ENCODE measurements at places on chromosomes 1 and 21.

DNA sequence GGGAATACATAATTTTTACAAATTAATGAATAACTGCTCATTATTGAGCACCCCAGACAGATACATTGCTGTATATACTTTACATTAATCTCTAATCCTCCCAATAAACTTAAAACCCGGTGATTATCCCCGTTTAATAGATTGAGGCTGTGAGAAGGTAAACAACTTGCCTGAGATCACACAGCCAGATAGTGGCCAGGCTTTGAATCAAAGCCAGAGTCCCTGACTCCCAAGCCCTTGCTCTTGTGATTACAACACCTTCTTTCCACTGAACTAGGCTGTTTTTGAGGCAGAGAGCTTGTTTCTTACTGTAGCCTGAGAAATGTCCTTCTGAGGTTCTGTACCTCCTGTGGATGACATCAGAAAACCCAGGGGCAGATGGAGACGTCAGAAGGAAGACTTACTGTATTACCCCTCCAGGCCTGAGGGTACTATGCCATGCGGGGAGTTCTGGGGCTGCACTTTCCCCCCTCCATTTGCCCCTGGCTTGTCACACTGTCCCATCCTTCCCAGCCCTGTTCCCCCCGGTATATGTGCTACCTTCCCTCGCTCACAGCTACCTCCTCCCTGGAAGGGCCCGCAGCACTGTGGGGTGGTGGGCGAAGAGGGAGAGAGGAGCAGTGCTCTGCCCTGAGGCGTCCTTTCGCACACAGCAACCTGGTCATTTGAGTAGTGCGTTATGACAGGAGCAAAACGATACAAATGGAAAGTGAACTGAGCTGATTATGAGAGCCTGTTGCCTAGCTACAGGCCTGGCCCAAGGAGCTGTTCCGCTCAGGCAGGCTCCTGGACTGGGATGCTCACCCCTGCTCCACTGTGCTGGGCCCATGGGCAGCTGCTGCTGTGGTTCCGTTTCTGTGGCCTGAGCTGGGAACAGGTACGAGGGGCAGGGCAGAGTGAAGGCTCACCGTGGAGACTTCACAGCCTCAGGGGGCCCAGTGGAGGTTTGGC, 4.6 kb downstream of the KCNC4 start:
- no peak for DNase-seq

DNA sequence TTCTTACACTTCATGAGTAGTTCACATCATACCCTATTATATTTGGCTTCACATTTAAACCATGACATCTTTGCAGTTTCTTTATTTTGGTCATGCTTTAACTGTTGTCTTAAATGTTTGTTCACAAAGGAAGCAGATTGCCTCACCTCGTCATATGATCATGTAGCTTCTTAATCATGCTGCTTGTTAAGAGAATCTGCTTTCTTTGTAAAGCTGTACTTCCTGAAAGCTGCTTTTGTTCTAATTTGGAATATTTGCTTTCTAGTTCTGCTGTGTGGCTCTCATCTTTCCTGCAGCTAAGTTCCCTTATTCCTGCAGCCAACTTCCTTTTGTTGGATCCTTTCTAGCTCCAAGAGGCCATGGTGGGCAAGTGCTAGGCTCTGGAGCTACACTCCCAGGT, 62.9 kb upstream of the SIM2 start:
- DNase-seq = no peak

- DNase-seq = no peak
Measured at GRCh38 chr1:1344655-1345361, 4.4 kb downstream of the DVL1 start.

- no peak for DNase-seq
Measured at GRCh38 chr1:167221126-167221737, 546 bp downstream of the POU2F1 start.

DNA sequence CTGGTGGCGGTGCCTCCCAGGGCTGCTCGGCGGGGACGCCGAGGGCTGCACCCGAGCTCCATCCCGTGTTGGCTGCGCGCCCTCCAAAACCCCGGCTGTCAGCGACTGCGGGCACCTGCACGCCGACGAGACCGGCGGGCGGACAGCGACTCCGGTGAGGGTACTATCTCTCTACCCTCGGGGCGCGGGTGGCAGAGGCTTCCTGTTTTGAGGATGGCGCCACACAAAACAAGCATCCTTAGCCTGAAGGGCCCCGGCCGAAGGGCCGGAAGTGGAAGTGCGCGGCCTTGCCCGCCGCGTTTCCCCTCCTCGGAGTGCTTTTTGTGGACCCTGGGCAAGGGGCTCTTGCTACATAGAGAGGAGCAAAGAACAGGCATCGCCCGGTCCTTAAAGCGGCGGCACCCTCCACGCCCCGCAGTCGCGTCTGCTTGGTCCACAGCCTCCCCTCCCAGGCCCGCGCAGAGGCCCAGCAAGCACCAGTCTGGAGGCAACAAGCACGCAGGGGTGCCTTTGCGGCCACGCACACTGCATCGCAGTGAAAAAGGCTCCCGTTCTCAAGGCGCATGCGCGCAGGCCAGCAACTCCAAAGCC, 561 bp upstream of the COQ8A start:
- no peak for DNase-seq

DNA sequence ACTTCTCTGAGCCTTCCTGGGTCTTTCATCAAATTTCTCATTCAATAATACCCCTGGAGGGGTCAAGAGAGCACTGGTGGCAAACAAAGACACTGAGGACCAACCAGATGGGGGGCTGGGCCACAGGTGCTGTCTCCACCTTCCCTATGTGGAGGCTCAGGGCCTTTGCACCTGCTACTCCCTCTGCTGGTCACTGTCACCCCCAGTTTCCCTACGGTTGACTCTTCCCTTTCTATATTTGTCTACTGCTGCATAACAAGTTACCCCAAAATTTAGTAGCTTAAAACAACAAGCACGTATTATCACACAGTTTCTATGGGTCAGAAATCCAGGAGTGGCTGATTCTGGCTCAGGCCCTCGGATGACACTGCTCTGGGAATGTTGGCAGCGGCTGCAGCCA, 138.8 kb upstream of the RUNX3 start:
- no peak for DNase-seq

DNA sequence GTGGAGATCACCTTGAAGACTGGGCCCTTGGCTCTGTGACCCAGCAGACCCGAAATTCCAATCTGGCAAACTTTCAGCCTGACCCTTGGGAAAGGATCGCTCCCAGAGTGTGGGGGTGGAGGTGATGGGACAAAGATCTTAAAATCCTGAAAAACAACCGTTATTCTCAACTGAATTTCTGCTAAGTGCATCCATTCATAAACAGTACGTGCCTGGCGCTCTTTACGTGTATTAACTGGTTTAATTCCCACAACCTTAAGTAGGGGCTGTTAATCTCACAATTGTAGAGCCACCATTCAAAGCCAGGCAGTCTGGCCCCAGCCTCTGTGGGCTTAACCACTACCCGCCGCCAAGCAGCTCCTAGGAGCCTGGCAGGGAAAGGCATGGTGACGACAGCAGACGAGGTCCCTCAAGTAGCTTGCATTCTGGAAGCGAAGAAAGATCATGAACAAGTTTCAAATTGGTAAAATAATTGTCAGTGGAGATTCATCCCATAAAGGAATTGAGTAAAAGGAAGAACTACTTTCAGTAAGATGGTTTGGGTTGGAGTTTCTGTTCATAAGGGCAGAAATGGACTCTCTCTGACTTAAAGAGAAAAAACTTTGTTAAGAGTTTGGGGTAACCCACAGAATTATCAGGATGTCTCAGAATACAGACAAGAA, 11.4 kb upstream of the RGS16 start:
- no peak for DNase-seq

DNA sequence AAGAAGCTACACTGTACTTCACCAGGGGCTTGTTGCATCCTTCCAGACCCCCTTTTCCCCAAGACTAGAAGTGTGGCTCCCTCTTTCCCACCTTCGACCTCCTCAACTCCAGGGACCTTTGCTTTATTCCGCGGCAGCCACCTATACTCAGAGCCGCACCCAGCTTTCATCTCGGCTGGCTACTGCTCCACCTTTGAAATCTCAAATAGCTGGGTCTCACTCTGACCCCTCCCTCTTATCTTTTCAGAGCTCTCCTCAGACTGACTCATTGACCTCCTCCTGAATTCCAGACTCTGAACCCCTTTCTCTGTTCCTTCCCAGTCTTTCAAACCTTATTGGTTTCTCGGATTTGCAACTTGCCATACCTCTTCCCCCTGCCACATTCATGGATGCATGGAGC, 144.7 kb upstream of the JUN start:
- no peak for DNase-seq

DNA sequence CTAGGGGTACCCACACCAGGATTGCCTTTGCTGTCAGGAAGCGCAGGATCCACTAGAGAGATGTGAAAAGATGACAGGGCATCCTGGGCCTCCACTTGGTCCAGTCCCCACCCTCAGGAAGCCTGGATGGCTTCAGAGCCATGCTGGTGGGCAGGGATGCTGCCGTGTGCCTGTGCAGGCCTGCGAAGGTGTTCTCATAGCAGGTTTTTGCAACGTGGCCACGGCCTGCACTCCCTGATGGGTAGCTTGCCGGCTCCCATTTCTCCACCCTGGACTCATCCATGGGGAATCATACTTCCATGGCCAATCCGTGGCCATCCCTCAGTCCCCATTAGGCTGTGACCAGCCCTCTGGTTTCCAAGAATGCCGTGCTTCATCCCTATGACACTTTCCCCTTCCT, 34.1 kb upstream of the CNTN2 start:
- DNase-seq = no peak

DNA sequence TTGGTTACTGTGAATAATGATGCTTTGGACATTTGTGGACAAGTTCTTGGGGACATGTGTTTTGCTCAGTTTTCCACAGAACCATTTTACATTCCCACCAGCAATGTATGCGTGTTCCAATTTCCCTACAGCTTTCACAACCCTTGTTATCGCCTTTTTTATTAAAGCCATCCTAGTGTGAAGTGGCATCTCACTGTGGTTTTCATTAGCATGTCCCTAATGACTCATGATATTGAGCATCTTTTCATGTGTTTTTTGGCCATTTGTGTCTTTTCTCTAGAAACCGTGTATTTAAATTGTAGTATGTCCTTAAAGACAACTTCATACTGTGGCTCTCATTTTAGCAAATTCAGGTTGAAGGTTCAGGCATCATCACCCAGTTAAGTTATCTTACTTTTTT, 132.1 kb downstream of the TGFBR3 start:
- DNase-seq = no peak

- no peak for DNase-seq
Measured at GRCh38 chr1:117708323-117709248, 102.7 kb downstream of the TENT5C start.

DNA sequence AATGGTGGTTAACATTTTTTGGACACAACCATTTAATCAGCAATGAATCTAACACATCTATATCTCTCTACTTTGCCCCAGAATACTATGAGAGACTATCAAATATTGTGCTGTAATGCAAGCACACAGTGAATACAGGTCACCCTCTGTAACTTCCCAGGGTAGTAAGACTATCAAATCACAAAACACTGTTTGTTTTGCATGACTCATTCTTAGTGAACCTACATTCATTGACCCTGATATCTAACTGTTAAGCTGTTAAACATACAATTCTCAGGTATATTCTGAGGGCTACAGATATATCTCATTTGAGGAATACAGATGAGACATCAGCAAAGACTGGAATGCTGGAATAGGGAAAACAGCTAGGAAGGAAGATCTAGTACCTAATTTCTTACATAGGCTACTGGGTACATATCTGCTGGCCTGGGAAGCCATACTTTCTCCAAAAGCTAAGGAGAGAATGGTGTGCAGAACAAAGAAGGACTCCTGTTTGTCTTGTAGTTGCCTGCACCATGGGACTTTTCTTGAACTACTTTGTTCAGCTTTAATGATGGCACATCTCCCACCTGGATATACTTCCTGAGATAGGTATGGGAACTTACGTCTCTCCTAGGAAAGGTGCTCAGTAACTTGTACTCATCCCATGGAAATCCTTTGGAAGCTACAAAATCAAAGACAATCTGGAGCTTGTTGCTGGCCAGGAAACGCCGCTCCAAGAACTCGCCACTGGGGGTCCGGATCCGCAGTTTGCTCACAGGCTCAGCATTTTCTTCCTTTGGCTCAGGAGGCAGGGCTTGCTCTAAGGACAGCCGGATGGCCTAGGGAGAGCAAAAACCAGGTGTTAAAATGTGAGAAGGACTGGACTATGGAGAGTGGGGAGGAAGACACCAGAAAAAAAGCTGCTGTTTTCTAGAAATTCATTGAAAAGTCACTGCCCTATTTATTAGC, 51.9 kb upstream of the DMRTA2 start:
- no peak for DNase-seq

DNA sequence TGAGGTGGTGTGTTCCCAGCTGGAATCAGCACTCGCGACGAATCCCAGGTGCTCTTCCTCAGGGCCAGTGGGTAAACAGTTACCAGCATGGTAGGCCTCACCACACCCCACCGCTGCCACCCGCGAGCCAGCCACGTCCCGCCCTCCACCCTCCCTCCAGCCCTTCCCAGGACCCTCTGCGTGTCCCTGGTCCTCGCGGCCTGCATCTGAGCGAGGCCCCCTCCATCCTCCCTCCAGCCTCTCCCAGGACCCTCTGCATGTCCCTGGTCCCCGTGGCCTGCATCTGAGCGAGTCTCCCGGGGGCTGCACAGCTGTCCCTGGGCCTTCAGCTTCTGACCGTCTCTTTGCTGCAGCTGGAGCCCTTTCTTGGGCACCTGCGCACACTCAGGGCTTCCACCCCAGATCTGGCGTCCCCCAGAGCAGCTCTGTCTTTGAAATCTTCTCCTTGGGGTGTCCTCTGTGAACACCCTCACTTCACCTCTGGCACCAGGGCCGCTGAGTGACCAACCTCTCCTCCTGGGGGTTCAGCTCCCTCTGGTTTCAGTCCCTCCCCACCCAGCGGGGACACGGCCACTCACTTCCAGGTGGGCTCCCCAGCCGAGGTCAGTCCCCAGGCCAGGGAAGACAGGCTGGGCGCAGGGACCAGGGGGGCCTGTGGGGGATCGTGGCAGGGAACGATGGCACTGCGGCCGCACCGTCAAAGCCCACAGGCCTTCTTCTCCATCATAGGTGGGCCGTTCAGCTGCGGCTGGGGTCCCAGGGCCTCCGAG, 57.8 kb upstream of the COL6A2 start:
- DNase-seq = no peak

- DNase-seq = no peak
Measured at GRCh38 chr1:15220825-15221431, 26.1 kb upstream of the FHAD1 start.

DNA sequence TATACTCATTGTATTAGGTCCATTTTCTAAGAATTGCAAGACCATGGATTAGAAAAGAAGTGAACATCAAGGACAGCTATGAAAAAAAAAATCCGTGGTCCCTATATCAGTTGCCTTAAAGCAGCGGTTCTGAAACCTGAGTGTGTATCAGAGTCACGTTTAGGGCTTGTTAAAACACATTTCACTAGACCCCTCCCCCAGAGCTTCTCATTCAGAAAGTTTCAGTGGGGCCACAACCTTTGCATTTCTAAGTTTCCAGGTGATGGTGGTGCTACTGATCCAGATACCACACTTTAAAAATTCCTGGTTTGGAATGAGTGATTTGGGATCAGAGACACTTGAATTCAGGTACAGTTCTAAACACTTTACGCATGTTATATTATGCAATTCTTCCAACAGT, 96.1 kb upstream of the PRMT6 start:
- no peak for DNase-seq

DNA sequence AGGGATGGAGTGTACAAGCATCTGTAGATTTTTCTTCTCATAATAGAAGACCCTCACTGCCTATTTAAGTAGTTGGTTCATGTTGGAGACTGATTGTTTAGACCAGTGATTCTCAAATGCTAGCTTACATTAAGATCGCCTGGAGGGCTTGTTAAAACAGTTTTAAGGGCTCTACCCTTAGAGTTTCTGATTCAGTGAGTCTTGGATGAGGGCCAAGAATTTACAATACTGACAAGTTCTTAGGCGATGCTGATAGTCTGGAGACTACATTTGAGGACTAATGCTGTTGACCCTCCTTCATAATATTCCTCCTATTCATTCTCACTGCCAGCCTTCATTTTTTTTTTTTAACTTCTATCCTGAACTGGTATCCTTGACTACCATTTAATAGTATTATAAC, 15.2 kb upstream of the AGO3 start:
- DNase-seq = no peak

Data from NCI-H1436 treated with DMSO at 0.1 percent for 48 hours (cell line).